ENCODE measurements at places on chromosomes 3 and 15. TPM values are rescaled to one million over a fixed set of nuclear protein-coding genes. Genes with fewer than 3 reads are reported as not detected.
A peak's percentile ranks its signal among the peaks of the same experiment; 100 is the strongest.

Gene SLC28A2
- not detected for total RNA-seq

GRCh38 chr15:74635228-74635627, 19.6 kb downstream of the CLK3 start:
- peak; percentile 77 for DNase-seq

DNA sequence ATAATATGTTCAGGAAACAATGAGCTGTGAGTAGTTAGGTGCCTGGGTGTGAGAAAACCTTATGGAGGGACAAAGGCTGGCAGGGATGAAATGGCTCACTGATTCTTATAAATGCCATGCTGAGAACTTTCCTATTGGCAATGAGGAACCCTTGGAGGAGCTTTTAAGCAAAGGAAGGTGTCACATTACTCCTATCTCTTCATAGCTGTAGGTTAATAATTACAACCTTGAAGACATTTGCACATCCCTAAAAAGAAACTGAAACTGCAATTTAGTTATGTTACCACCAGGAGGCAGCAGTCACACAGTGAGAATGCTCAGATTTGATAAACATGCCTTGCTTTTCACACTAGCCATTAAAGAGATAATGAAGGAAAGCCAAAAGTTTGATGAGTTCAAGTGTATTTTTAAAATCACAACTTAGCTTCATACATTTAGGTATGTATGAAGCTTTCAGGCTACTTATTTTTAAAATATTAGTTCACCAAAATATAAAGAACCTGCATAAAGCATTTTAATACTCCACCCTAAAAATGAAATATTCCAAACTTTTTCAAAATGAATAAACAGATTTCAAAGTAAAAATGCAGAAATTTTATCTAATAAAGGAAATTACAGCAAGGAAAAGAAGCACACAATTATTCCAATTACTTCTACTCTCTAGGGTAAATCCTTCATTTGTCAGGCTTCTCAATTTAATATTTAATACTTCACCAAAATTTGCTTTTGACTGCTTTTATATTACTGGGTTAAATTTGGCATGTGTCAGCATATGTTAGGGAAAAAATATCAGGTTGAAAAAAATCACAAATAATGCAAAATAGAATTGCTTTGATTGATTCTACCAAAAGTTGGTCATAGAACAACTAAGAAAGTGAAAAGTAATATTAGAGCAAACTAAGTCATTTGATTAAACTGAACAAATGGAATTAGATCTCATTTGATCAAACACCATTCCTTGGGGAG, 136.9 kb upstream of the SLC2A2 start:
- DNase-seq: peak; percentile 55

- DNase-seq: peak; percentile 66
These were observed 4.0 kb upstream of the NR2F2 start for GRCh38 chr15:96326328-96327154.

- DNase-seq: no peak
These were observed 167.6 kb upstream of the ST8SIA2 start for GRCh38 chr15:92226020-92226612.

Gene SENP8
- 1.2 TPM for total RNA-seq

Gene RHCG
- not detected for total RNA-seq

DNA sequence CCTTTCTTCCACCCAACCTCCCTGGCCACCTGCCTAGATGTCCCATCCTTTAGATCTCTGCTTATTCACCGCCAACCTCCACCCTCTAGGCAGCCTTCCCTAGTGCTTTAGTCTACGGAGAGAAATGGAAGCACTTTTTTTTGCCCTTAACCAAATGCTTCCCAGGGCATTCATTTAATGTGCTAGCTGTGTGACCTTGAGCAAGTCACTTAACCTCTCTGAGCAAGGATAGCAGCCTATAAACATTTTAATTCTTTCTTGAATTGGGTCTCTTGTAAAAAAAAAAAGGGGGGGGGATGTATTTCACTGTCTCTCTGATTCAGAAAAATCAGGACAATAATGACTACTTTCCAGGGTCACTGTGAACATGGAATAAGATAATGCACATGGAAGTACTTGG, 3.2 kb upstream of the INSYN1 start:
- no peak for DNase-seq

Gene COX17
- 16.8 TPM for total RNA-seq

Gene STAC
- total RNA-seq: 0.40 TPM

DNA sequence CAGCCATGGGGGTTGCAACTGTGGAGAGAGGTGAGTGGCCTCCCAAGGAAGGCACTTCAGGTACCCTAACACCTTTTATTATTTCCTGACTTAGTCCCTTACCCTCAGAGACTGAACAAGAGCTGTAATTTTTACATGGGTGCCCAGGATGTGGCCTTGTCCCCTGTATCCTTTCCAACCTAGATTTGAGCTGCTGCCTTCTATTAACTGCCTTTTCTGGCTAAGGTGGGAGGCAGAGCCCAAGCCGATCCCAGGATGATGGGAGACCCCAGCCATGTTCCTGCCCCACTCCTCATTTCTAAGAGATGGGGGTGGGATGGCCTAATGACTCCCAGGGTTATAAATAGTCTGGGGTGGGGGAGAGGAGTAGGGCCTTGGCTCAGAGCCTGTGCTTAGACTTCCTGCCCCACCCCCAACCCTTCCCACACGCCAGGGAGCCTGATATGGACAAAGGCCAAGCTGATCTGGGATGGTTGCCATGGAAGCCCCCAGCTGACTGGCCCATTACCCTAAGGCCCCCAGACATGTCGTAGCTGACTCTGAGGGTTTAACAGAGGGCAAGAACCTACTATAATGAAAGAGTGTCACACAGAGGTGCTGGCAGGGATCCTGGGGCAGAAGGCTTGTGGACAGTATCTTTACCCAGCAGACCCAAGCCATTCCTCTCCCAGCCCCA, 1.9 kb downstream of the KLHDC8B start:
- DNase-seq: peak; percentile 78

- DNase-seq: no peak
These were observed 13.1 kb downstream of the PEAK1 start for GRCh38 chr15:77406846-77407245.

GRCh38 chr3:72238010-72238691, 453.2 kb upstream of the PROK2 start:
- no peak for DNase-seq

- no peak for DNase-seq
These were observed 79.5 kb upstream of the LIPC start for GRCh38 chr15:58352026-58352929.

GRCh38 chr3:167740961-167741587, 5.6 kb downstream of the SERPINI1 start:
- DNase-seq: peak; percentile 31

- no peak for DNase-seq
These were observed 141.7 kb downstream of the RPLP1 start for GRCh38 chr15:69593981-69594966.

- peak; percentile 11 for DNase-seq
These were observed 78.8 kb downstream of the MCF2L2 start for GRCh38 chr3:183349421-183350157.

- no peak for DNase-seq
These were observed 329.8 kb upstream of the PROK2 start for GRCh38 chr3:72114773-72115172.

- DNase-seq: peak; percentile 27
These were observed 1560.4 kb downstream of the OTOL1 start for GRCh38 chr3:163056874-163057497.

DNA sequence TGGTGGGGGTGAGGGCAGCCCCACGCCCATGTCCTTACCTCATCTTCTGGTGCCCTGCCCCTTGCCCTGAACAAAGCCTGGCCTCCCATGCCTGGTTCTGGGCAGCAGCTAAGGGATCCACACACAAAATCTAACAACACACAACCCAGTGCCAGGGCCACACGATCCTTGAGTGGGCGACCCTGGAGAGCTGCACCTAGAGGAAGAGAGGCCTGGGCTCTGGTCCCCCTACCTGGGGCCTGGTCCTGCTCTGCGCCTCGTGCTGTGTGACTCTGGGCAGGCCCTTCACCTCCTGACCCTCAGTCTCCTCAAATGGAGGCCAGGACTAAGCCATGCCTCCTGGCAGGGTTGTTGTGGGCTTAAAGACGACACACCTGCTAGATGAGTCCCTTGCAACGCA, 20.0 kb upstream of the C3orf22 start:
- DNase-seq: no peak

DNA sequence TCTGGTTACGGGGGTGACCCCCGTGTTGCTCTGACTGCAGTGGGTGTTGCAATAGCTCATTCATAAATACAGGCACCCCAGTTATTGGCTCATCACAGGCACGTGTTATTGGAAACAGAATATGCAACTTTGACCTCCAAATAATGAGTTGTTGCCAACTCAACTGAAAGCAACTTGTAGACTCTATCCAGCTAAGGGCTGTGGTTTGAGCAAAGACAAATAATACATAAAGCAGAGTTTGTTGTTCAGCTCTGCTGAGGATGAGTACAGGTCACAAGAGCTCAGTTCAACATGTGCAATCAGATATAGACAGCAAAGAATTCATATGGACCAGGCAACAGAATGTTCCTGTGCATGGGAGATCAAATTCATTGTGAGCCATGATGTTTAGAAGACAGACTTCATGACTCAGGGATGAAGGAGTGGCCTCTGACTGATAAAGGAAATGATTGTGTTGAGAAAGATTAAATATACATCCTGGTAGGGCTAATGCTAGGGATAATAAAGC, 87.6 kb upstream of the LRIG1 start:
- DNase-seq: no peak

Gene CPOX
- 15.7 TPM for total RNA-seq

DNA sequence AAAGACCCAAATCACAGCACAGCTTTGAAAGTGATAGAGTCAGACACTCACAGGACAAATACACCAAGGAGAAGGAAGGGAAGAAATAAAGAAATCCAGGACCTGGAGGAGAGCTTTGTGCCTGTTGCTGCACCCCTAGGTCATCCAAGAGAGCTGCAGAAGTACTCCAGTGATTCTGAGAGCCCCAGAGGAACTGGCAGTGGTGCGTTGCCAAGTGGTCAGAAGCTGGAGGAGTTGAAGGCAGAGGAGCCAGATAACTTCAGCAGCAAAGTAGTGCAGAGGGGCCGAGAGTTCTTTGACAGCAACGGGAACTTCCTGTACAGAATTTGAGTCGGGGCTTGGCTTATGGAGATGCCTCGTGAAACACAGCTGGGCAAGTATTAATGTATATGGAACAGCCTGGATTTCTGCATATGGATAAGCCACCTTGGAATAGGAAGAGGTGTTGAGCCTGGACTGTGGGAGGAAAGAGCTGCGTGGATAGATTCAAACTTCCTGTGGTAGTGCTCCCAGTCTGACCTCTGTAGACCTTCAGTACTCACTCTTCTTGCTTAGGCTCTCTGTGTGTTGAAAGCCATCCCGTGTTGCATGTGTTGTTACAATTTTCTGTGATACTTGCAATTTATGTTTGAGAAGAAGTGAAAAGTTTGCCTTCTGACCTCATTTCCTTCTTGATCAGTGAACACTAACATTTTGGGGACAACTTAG, 6.1 kb downstream of the NGRN start:
- no peak for DNase-seq

Gene KPNA1
- 20.6 TPM for total RNA-seq

GRCh38 chr3:61955483-61955882, 394.1 kb downstream of the PTPRG start:
- no peak for DNase-seq

Gene MORC1
- total RNA-seq: not detected

Measured in lung microvascular endothelial cell (primary cell).